Transverse colon (tissue), 4 donors: ENCODE measurements at places on chromosomes 16 and 17. TPM values are rescaled to one million over a fixed set of nuclear protein-coding genes. Genes with fewer than 3 reads are reported as not detected.

The AANAT gene
- total RNA-seq: not detected

- no peak overlapping the region for H3K4me3 ChIP-seq
- no peak for DNase-seq
- no peak overlapping the region for H3K27ac ChIP-seq
- H3K4me1 ChIP-seq: peaks cover 19% of the 10 kb centered on the region
Measured at GRCh38 chr17:50261051-50261915, 13.0 kb upstream of the TMEM92 start.

The ABCC3 gene
- total RNA-seq: 615 TPM

GRCh38 chr16:87320510-87321227 is 3.5 kb upstream of the C16orf95 start:
- DNase-seq: no peak
- H3K36me3 ChIP-seq: no peaks in the 10 kb centered on the region
- H3K4me3 ChIP-seq: no peak overlapping the region
- peaks cover 8% of the 10 kb centered on the region for H3K4me1 ChIP-seq
- no peaks in the 10 kb centered on the region for H3K27me3 ChIP-seq

- DNase-seq: no peak
- H3K4me3 ChIP-seq: no peak within 1 kb of the TSS
- no peak within 1 kb of the TSS for H3K27ac ChIP-seq
- peaks cover 22% of the 10 kb centered on the region for H3K4me1 ChIP-seq
Measured at GRCh38 chr16:2236337-2237101, at the start of gene DNASE1L2. TSS of gene DNASE1L2 (plus strand) at chr16:2236444. CDS start at chr16:2236817, 373 bp downstream.

- no peak for DNase-seq
- no peak overlapping the region for H3K27ac ChIP-seq
- H3K4me3 ChIP-seq: no peak overlapping the region
- no peaks in the 10 kb centered on the region for H3K36me3 ChIP-seq
- H3K27me3 ChIP-seq: no peaks in the 10 kb centered on the region
Measured at GRCh38 chr16:72673118-72673517, 374.8 kb downstream of the ZFHX3 start.

GRCh38 chr17:81580481-81580880 is 28.3 kb upstream of the FAAP100 start:
- no peak overlapping the region for H3K4me3 ChIP-seq
- no peaks in the 10 kb centered on the region for H3K27me3 ChIP-seq
- no peaks in the 10 kb centered on the region for H3K36me3 ChIP-seq
- H3K4me1 ChIP-seq: no peaks in the 10 kb centered on the region
